ENCODE measurements at places on chromosomes 13 and 19.
A peak's percentile ranks its signal among the peaks of the same experiment; 100 is the strongest.

DNA sequence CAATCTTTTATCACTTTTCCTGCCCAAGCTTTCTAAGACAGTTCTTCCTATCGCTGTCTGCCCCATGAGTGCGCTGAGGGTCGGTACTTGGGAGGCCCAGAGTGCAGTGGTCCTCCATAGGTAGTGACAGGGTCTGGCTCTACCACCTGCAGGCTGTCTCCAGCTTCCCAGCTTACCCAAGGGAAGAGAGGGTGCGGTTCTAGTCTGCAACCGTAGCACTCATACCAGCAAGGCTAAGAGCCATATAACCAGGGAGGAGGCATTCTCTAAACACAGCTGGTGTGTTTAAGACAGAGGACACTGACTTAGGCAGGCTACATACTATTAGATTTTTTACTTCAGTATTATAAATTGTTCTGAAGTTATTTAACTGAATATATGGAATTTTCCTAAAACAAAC lies 8.2 kb downstream of the PROZ start:
- DNase-seq: no peak

DNA sequence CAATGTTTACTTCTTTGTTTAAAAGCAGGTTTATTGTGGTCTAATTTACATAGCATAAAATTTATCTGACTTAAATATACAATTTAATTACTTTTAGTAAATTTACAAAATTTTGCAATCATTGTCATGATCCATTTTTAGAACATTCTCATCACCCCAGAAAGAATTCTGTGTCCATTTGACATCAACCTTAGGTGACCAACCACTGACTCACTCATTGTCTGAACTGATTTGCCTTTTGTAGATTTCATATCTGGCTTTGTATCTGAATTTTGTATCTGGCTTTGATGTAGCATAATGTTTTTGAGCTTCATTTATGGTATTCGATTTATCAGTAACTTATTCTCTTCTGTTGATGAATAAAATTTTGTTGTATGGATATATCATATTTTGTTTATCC lies 40.4 kb downstream of the EDNRB start:
- no peak for DNase-seq

GRCh38 chr13:105196052-105196451 lies 1339.4 kb downstream of the EFNB2 start:
- no peak for DNase-seq

GRCh38 chr19:22545751-22546150 lies 88.4 kb upstream of the ZNF492 start:
- DNase-seq: peak; percentile 65

DNA sequence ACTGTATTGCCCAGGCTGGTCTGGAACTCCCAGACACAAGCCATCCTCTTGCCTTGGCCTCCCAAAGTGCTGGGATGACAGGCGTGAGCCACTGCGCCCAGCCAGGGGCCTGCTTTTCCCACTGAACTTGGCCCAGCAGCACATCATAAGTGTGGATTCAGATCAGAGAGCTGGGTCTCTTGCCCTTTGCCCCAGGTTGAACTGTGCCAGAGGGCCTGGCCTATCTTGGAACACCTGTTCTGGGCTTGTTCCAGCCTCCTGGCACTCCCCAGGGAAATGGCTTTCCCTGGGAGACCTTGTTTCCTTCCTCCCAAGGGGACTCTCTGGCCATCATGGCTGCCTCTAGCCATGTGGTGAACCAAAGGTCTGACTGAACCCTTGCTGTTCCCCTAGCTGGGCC lies 3.4 kb downstream of the CC2D1A start:
- DNase-seq: no peak

DNA sequence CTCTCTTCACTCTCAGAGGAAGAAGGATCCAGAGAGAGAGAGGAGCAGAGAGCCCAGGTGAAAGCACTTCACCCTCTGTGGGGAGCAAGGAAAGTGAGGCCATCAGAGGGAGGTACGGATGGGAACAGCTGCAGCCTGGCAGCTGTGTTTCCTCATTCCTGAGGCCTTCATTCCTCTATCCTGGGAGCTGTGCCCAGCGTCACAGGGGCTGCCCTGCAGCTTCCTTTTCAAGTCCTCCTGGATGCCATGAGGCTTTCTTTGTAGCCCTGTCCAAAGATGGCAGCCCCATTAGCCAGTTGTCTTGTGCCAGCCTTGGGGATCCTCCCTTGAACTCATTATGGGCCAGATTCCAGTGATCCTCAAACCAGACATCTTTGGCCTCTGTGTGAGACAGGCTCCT lies 76.8 kb upstream of the PCDH8 start:
- DNase-seq: no peak

DNA sequence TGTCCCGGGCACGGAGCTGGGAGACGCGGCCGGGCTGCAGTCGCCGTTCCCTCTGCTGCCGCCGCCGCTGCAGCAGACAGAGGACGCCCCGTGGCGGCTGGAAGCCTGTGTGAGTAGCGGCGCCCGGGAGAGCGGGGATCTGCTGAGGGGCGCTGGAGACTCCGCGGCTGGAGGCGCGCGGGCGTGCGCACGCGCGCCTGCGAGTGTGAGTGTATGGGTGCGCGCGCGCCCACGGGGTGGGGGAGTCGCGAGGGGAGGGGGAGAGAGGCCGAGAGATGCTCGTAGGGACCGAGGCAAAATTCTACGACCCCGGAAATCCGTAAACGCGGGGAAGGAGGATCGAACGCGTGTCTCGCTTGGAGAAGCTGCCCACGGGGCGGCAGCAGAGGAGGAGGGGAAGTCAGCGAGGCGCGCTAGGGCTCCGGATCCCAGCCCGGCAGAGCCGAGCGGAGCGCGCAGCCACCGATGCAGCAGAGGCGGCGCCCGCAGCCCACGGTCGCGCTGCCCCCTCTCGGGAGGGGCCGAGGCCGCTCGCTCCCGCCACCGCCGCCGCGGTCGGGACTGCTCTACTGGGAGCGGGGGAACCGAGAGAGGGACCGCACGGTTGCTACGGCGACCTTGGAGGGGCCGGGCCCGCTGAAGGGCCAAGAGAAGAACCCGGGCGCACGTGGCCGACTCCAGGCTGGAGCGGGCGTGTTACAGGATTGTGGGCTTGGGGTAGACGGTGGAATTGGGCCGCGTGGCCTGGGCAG lies at the start of gene ENOX1:
TSS of gene ENOX1 (minus strand) at position 207 of the 752 bp plus-strand sequence.
- DNase-seq: peak; percentile 20

GRCh38 chr19:7000333-7000732 lies 20.9 kb downstream of the MBD3L2B start:
- DNase-seq: no peak

DNA sequence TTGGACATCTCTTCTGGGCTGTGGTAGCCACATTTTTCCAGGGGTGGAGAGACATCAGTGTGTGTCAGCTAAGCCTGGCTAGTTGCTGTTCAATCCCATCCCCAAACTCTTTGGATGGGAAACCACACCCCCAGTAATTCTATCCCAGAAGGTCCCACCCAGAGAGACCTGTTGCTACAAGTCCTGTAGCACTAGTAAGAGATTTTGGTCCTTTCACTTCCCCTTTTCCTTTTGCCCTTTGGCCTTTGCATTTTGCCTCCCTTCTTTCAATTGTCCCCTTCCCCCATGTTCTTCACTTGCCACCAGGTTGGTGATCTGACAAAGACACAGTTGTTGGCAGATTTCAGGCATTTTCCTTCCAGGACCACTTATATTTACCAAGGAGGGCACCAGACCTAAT lies 3.8 kb downstream of the CBY2 start:
- peak; percentile 9 for DNase-seq

GRCh38 chr13:109208522-109208921 lies 577.9 kb downstream of the IRS2 start:
- no peak for DNase-seq

GRCh38 chr19:54164369-54165068 lies 5.0 kb upstream of the LENG1 start:
- DNase-seq: peak; percentile 44

GRCh38 chr13:50122455-50122854 lies 107.2 kb downstream of the KCNRG start:
- peak; percentile 37 for DNase-seq

DNA sequence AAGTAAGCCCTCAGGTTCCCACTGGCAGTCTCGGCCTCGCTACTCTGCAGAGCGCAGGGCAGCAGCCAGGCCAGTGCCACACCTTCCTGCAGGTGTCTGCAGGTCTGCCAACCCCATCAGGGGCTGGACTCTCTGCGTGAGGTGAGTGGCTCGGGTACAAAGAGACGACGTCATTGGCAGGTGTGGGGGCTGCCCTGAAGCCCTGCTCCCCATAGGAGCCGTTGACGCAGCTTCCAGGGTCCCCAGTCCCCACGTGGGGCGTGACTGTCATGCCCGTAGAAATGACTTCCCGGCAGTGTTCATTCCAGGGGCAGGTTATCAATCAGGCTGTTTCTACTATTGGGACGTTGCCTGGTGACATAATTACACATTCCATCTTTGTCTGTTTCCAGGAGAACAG lies 15.3 kb upstream of the GJB6 start:
- DNase-seq: no peak

All from NAMALWA (cell line).